HCEC 1CT (cell line): ENCODE measurements at places on chromosomes 2 and 18.

DNA sequence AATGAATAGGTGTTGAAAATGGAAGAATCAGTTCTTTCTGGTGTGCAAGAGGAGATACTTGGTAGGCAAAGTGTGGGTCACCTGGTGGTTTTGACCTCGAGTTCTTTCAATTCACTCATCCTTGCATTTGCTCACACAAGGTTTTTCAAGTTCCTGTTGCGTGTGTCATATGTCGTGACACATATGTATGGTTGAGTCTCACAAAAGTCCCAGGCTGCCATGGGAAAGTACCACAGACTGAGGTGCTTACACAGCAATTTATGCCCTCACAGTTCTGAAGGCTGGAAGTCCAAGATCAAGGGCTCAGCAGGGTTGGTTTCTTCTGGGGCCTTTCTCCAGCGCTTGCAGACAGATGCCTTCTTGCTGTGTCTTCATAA is 64.4 kb downstream of the NCK2 start:
- DNase-seq = no peak

DNA sequence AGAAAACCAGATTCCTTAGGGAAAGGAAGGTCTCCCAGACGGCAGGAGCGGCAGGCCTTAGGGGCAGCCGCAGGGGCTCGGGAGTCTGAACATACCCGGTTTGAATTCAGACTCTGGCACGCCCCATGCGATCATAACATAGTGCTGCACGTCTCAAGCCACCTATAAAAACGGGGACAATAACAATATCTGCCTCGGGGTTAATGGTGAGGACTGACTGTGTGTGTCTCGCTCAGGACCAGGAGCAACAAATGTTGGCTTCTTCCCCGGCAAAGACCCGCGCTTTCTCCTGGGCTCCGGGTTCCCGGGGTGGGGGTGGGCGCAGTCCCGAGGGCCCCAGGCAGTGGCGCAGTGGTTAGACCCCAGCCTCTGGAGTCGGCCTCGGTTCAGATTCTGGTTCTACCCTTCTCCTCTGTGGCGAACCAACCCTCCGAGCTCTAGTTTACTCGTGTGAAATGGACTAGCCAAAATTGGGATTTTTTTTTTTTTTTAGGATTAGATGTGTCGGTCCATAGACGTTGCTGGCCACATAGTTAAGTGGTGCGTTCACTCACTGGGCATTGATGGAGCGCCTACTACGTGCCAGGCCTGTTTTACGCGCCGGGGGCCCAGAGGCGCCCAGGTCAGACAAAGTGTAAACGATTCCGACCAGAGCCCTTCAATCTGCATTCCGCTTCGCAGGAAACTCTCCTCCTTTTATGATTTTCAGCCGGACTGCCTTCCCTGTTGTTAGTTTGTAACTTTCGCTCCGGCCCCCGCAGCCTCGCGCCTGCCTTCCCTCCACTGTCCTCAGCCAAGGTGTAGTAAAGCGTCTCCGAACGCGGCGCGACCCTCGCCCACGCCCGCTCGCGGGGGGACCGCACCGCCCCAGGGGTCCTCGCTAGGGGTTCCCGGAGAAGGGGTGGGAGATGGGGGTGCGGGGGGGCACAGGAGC is 820 bp upstream of the SH3BP4 start:
- peak; percentile 57 for DNase-seq

GRCh38 chr18:22034276-22034675 is 135.1 kb upstream of the GATA6 start:
- DNase-seq = no peak

DNA sequence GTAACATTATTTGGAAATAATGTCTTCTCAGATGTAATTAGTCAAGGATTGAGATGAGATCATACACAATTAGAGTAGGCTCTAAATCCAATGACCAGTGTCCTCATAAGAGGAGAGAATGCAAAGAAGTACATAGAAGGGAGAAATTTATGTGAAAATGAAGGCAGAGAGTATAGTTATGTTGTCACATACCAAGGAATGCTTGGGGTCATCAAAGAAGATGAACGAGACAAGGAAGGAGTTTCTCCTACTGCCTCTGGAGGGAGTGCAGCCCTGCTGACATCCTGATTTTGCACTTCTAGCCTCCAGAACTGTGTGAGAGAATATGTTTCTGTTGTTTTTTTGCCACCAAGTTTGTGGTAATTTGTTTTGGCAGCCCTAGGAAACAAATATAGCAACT is 100.1 kb downstream of the GALNT13 start:
- DNase-seq = no peak

DNA sequence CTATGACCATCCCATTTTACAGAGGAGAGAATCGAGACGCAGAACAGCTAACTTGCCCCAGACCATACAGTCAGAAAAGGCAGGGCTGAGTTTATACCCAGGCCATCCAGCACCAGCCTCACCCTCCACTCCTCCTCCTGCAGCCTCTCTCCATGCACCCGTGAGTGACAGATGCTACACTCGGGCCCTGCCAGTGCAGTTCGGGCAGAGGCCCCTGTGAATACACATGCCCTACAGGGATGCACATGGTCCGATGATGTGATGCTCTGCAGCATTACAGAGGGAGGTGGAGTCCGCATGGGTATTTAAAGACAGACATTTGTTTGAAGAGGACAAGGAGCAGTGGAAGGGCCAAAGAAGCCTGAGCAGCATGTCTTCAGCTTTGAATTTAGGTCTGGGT is 75.1 kb upstream of the PXDN start:
- DNase-seq = no peak

DNA sequence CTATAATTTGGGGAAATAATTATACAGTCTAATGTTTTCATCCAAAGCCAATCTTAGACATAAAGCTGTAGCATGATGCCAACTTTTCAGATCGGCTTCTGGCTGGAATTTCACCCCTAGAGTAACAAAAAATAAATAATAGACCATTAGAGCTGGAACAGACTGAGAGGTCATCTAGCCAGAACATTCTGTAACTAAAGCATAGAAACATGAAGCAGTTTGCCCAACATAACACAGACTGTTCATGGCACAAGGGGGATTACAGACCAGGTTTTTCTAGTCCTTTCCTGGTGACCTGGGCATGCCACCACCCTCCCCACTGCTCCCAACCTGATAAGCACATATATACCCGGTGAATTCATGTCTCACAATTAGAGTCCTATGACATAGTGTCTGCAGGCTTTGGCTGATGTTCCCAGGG is 116.4 kb upstream of the PPP1CB start:
- no peak for DNase-seq

DNA sequence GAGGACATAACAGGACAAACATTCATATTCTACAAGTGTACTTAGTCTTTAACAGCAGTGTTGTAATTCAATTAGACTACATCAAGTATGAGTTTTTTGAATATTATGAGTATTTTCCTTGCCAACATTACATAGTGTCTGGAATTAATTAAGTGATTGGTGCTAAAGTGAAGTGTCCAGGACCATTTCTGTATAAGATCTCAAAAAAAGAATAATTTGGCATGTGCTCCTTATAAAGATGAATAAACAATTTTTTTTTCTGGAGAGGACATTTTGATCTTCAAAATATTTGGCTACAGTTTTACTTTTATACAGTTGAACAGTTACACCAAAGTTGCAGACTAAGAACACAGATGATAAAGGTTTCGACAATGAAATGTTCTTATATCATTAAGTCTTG is 15.1 kb upstream of the EPB41L3 start:
- DNase-seq = no peak

DNA sequence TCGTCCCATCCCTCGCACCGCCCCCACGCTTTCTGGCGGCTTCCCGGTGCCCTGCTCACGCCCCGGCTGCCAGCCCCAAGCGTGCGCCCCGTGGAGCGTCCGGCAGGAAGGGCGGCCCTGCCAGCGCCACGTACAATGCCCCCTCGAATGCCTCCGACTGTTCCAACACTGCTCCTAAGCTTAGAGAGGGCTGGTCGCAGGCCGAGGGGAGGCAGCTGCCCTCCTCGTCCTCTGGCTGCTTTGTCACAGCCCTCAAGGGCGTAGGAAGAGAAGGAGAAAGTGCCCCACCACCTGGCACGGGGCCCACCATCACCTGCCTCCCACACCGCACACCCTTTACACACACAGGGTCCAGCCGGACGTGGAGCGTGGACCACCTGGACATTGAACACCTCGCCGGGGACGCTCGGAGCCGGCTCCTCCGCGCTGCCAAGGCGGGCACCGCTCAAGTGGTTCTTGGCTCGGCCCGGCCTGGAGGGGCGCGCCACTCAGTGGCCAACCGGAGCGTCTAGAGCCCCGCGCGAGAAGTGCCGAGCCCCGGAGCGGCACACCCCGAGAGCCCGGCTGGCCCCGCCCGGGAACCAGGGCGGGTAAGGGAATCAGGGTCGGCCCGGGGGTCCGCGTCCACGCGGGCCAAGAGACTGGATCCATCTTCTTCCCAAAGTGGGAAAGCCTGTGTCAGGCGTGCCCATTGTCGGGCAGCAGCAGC is 830 bp downstream of the DNER start:
- no peak for DNase-seq

GRCh38 chr2:215685238-215685990 is 249.5 kb upstream of the FN1 start:
- DNase-seq = peak; percentile 51

GRCh38 chr18:63138436-63139340 is 180.9 kb downstream of the BCL2 start:
- DNase-seq = no peak

- DNase-seq = no peak
Observed at GRCh38 chr2:239178484-239178883, 222.3 kb downstream of the HDAC4 start.

- DNase-seq = peak; percentile 62
Observed at GRCh38 chr2:147076634-147077033, 768.2 kb upstream of the ACVR2A start.

DNA sequence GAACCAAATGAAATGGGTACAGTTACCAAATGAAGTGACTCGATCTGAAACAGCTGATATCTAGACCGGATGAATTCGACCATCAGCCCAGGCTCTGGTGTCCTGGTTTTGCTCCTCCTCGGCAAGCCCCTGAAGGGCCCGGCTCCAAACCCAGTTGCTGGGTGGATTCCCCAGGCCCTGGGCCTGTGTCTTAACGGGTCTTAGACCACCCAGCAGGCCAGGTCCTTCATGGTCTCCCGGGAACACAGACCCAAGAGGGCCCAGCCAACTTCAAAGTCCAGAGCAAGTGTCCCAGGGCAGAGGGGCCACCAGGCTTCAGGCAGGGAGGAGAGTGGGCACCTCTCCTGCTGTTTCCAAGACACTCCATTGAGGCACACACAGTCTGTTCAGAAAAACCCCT is 26.7 kb upstream of the NMUR1 start:
- no peak for DNase-seq

DNA sequence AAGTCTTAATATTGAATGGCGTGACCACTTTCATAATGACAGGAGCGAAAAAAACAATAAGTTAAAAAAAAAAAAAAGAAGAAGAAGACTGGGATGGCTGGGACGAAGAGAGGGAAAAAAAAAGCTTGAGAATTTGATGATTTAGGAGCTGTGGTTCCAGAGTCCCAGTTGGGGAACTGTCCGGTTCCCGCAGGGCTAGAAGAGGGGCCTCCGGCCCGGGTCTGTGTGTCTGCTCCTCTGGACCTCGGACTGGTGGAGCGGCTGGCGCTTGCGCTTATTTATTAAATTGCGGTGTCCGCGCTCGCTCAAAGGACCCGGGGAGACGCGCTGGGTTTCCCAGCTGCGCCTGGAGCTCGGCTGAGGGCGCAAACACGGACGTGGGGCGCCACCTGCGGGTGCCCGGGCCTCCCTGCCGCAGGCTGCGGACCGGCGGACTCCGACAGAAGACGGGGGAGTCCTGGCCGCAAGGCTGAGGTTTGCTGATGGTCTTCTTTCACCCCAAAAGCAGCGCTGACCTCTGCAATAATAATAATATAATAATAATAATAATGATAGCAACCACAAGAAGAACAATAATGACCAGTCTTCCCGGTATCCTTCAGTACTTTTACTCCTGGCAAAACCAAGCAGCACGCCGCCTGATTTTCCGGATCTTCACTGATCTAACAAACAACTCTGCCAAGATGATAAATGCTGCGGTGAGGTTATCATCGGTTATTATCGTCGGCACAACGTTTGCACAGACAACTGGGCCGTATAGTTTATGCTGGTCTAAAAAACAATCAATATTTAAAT is at the start of gene CBLN2:
TSS of gene CBLN2 (minus strand) at position 251 of the 795 bp plus-strand sequence. CDS start 2,182 bp downstream, outside the sequence.
- DNase-seq = no peak

- peak; percentile 53 for DNase-seq
Observed at GRCh38 chr2:238141541-238142318, 3.3 kb downstream of the KLHL30 start.
